ENCODE measurements at places on chromosomes 6 and 20. TPM values are rescaled to one million over a fixed set of nuclear protein-coding genes. Genes with fewer than 3 reads are reported as not detected.

- no peaks in the 10 kb centered on the region for H3K4me1 ChIP-seq
- H3K36me3 ChIP-seq = no peaks in the 10 kb centered on the region
- no peak overlapping the region for H3K4me3 ChIP-seq
- H3K27ac ChIP-seq = no peak overlapping the region
Measured at GRCh38 chr6:140183881-140184280, 809.4 kb upstream of the CITED2 start.

DNA sequence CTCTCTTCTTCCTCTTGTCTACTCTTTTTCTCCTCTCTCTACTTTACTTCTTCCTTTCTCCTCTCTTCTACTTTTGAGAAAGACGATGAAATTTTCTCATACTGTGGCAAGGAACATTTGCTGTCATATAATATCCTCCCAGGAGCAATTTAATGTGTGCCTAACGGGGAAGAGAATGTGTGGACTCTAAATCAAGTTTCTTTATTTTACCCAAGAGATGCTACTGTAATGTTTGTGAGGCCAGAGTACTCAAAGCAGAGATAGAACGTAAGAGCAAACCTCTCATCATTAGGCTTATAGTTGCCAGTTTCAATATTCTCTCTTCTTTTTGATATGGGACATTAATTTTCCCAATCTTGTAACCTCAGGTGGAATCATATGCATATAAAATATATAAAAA, 801.4 kb downstream of the BCKDHB start:
- H3K4me1 ChIP-seq = no peaks in the 10 kb centered on the region
- no peaks in the 10 kb centered on the region for H3K27me3 ChIP-seq
- no peak overlapping the region for H3K27ac ChIP-seq
- no peak overlapping the region for H3K4me3 ChIP-seq
- H3K36me3 ChIP-seq = no peaks in the 10 kb centered on the region

DNA sequence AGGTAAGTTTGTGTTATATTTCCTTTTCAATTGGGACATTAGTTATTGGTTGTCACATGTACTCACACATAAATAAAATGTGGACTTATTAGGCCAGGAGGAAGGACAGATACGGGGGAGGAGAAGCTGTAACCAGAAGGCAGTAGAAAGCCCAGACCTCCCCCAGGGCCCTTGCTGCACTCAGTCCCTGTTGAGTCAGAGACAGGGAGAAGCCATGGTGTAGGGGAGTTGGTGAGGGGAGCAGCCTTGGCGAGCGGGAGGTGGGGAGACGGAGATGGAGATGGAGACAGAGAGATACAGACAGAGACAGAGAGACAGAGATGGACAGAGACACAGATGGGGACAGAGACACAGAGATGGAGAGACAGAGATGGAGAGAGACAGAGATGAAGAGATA, 263.2 kb downstream of the DLL1 start:
- H3K36me3 ChIP-seq = no peaks in the 10 kb centered on the region
- no peak for DNase-seq
- no peak overlapping the region for H3K4me3 ChIP-seq
- peaks cover 14% of the 10 kb centered on the region for H3K27me3 ChIP-seq
- peaks cover 7% of the 10 kb centered on the region for H3K4me1 ChIP-seq

- no peak for DNase-seq
- no peak overlapping the region for H3K27ac ChIP-seq
- no peaks in the 10 kb centered on the region for H3K36me3 ChIP-seq
- no peaks in the 10 kb centered on the region for H3K27me3 ChIP-seq
- H3K4me3 ChIP-seq = no peak overlapping the region
- peaks cover 8% of the 10 kb centered on the region for H3K4me1 ChIP-seq
Measured at GRCh38 chr20:830011-830521, 3.4 kb upstream of the FAM110A start.

- peaks cover 4% of the 10 kb centered on the region for H3K36me3 ChIP-seq
- no peaks in the 10 kb centered on the region for H3K27me3 ChIP-seq
- no peak overlapping the region for H3K4me3 ChIP-seq
- H3K27ac ChIP-seq = no peak overlapping the region
- DNase-seq = no peak
Measured at GRCh38 chr6:5190507-5190906, 70.2 kb downstream of the LYRM4 start.

DNA sequence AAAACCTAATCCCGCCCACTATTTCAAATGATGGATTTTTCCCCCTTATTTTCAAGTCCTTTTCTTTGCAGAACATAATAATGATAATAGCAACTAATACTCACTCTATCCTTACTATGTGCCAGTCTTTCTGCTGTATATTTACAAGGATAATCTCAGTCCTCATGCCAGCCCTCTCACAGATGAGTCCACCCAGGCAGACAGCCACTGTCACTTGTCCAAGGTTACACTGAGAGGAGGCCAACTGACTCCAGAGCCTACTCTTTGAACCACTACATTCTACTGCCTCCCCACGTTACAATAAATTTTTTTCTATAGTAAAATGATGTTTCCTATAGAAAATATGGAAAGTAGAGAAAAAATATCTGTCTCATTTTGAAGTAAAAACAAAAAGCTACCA, 30.9 kb downstream of the ELOVL5 start:
- H3K4me3 ChIP-seq = no peak overlapping the region
- no peak for DNase-seq
- H3K4me1 ChIP-seq = peaks cover 30% of the 10 kb centered on the region
- H3K36me3 ChIP-seq = no peaks in the 10 kb centered on the region
- H3K27ac ChIP-seq = no peak overlapping the region

GRCh38 chr6:149965194-149966020, 1.7 kb downstream of the ULBP1 start:
- H3K4me1 ChIP-seq = no peaks in the 10 kb centered on the region
- H3K27ac ChIP-seq = no peak overlapping the region

- H3K27me3 ChIP-seq = no peaks in the 10 kb centered on the region
- H3K4me1 ChIP-seq = no peaks in the 10 kb centered on the region
- no peak overlapping the region for H3K4me3 ChIP-seq
- no peak overlapping the region for H3K27ac ChIP-seq
- H3K36me3 ChIP-seq = peaks cover 61% of the 10 kb centered on the region
Measured at GRCh38 chr6:134980846-134981245, 30.9 kb upstream of the ALDH8A1 start.

DNA sequence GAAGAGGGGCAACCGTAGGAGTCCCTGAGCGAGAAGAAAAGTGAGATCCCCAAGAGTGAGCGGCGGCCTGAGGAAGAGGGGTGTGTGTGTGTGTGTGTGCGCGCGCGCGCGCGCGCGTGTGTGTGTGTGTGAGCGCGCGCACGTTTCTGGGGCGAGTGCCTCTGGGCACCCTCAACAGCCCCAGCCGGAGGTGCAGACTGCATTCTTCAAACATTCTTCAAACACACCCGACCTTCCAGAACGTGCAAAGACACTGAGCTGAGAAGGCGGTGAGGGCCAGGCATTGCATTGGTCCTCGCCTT, 76.2 kb upstream of the FOXP4 start:
- peak; percentile 22 for DNase-seq
- H3K4me3 ChIP-seq = no peak overlapping the region
- H3K4me1 ChIP-seq = peaks cover 15% of the 10 kb centered on the region

DNA sequence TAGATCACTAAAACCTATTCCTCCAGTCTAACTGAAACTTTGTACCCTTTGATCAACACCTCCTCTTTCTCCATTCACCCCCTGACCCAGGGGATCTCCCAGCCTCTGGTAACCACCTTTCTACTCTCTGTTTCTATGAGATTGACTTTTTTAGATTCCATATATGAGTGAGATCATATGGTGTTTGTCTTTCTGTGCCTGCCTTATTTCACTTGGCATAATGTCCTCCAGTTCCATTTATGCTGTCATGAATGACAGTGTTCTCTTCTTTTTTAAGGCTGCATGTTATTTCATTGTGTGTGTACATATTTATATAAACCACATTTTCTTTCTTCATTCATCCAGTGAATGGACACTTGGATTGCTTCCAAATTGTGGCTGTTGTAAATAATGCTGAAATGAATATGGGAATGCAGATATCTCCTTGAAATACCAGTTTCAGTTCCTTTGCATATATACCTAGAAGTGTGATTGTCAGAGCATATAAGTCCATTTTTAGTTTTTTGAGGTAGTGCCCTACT, 57.7 kb downstream of the DHX35 start:
- no peak overlapping the region for H3K27ac ChIP-seq
- no peak overlapping the region for H3K4me3 ChIP-seq
- peaks cover 33% of the 10 kb centered on the region for H3K36me3 ChIP-seq

- no peak for DNase-seq
- no peaks in the 10 kb centered on the region for H3K36me3 ChIP-seq
- H3K27me3 ChIP-seq = no peaks in the 10 kb centered on the region
- H3K4me1 ChIP-seq = peaks cover 24% of the 10 kb centered on the region
- peak overlapping the region; percentile 93 for H3K4me3 ChIP-seq
Measured at GRCh38 chr6:53347250-53347920, 1.4 kb downstream of the ELOVL5 start.

DNA sequence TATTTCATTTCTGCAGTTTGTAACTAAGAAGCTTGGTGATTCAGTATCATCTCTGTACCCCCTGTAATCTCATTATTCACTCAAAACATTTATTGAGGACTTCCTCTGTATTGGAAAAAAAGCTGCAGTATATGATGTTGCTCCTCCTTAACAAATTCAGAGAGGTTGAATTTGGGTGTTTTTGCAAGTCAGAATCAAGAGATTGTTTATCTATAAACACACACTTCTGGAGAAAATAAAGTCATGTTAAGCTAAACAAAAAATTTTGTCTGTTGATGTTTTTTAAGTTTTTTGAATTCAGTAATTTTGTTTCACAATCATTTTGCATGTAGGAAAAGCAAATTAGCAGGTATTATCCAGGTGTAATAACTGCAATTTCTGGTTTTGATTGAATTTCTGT, 11.4 kb upstream of the RHAG start:
- DNase-seq = no peak
- no peaks in the 10 kb centered on the region for H3K27me3 ChIP-seq
- H3K4me1 ChIP-seq = no peaks in the 10 kb centered on the region
- no peak overlapping the region for H3K27ac ChIP-seq
- no peak overlapping the region for H3K4me3 ChIP-seq

XKR7 gene
- total RNA-seq = under 0.01 TPM

TP53TG5 gene
- 0.24 TPM for total RNA-seq

TMEM244 gene
- total RNA-seq = not detected

IMPG1 gene
- 0.09 TPM for total RNA-seq

RBPJL gene
- total RNA-seq = not detected
